ENCODE measurements at places on chromosomes 13 and 19.

DNA sequence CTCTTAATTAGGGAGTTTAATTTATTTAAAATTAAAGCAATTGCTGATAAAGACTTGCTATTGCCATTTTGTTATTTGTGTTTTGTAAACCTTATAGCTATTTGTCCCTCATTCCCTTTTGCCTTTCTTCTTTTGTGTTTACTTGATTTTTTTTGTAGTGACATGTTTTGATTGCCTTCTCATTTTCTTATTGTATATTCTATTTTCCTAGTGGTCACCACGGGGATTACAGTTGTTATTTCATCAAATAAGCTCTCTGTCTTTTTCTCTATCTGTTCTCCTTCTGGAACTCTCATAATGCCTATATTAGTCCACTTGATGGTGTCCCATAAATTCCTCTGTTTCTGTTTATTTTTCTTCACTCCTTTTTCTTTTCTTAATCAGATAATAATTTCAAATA is 64.4 kb upstream of the FRY start:
- no peak for DNase-seq

GRCh38 chr19:42134535-42135070 is 2.4 kb upstream of the POU2F2 start:
- DNase-seq = no peak

DNA sequence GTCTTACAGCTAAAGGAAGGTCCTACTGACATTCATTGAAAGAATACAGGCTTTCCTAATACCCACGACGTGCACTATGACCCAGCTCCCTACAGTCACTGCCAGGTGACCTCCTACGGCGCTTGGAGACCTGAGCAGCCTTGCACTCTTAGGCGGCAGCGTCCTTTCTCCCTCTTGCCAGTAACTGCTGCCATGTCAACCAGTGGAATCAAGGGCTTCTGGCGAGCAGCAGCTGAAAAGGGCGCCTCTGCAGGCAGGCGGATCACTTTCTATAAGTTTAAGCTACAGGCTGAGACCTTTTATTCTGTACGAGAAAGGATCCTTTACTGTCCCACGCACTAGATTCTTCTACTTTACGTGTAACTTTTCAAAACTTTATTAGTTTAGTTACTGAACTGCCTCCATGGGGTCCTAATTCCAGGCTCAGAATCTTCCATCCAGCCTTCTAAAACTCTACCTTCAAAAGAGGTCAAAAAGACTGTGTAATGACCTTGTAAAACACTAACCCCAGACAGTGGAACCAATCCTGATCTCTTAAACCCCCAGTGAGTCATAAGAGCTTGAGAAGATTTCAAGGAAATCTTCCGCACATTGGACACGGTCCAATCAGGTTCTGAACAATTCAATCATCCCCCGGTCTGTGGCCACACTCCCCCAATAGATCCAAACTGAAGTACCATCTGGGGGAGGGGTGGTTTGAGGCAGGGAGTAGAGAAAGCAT is 1.9 kb downstream of the KCTD12 start:
- peak; percentile 42 for DNase-seq

DNA sequence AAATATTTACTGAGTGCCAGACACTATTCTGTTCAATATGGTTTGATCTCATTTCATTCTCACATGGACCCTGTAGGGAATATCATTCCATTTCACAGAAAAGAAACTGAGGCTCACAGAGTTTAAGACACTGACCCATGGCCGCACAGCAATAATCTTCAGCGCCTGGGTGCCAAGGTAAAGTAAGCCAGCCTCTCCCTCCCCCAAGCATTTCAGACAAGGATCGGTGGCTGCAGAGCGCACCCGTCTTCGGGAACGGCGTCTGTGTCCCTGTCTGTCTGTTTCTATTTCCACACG is 4.3 kb upstream of the PDE4A start:
- no peak for DNase-seq

- DNase-seq = no peak
Measured at GRCh38 chr13:45828256-45828968, 23.1 kb downstream of the SIAH3 start.

DNA sequence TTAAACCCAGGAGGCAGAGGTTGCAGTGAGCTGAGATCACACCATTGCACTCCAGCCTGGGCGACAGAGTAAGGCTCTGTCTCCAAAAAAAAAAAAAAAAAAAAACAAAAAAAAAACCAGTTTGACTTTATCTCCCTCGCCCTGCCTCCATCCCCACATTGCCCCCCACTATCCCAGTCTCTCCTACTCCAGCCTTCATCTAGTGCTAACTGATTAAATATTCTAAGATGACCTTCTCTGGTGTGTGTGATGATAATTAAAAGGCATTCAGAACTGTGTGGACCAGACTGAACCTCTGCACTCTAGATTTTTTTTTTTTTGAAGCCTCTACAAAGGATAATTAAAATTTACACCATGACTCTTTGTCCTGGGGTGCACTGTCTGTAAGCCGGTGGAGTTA is 6.0 kb upstream of the DLL3 start:
- DNase-seq = no peak
